Head of caudate nucleus (tissue), 42 donors: ENCODE measurements at places on chromosomes 5 and 9.

DNA sequence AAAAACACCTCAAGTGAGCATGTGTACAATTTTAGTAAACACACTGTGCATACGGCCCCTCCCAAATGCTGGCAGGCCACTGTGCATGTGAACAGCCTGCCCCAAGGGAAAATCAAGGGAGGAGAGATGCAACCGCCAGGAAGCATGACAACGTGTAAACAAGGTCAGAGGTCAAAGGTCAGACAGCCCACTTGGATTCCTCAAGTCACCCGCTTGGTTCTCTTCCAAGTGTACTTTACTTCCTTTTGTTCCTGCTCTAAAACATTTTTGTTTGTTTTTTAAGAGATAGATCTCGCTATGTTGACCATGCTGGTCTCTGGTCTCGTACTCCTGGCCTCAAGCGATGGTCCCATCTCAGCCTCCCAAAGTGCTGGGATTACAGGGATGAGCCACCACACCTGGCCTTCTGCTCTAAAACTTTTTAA lies 126.7 kb upstream of the SHB start:
- DNase-seq = no peak

- no peak for DNase-seq
Measured at GRCh38 chr5:85132269-85132668, 747.6 kb upstream of the EDIL3 start.

DNA sequence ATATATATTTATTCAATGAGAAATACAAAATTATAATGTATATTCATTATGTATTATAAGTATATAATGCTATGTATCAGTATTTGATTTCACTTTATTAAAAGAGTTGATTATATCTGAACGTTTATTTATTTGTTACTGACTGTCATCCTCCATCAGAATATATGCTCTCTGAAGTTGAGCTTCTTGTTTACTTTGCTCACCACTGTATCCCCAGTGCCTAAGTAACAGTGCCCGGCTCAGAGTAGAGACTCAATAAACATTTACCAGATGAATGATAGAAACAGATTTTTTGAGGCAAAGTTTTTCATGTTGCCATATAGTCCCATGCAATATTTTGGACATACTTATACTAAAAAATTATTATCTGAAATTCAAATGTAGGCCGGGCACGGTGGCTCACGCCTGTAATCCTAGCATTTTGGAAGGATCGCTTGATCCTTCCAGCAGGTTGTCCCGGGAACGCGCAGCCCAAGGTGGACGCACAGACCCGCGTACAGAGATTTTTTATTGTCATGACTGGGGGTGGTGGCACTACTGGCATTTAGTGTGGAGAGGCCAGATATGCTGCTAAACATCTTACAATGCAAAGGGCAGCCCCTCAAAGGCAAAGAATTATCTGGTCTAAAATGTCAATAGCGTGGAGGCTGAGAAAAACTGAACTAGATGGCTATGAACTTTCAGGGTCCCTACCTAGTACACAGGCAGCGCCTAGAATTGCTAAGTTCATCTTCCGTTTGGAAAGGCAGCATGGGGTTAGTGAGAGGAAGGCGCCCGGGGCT lies 761 bp upstream of the DNAJC25 start:
- no peak for DNase-seq

- no peak for DNase-seq
Measured at GRCh38 chr9:127977009-127977883, 3.5 kb downstream of the EEIG1 start.

GRCh38 chr9:21968331-21969010 lies 25.7 kb downstream of the CDKN2A start:
- no peak for DNase-seq

- no peak for DNase-seq
Measured at GRCh38 chr9:81534138-81534875, 155.0 kb downstream of the TLE1 start.

GRCh38 chr9:96020300-96020791 lies 144.9 kb downstream of the ERCC6L2 start:
- no peak for DNase-seq

DNA sequence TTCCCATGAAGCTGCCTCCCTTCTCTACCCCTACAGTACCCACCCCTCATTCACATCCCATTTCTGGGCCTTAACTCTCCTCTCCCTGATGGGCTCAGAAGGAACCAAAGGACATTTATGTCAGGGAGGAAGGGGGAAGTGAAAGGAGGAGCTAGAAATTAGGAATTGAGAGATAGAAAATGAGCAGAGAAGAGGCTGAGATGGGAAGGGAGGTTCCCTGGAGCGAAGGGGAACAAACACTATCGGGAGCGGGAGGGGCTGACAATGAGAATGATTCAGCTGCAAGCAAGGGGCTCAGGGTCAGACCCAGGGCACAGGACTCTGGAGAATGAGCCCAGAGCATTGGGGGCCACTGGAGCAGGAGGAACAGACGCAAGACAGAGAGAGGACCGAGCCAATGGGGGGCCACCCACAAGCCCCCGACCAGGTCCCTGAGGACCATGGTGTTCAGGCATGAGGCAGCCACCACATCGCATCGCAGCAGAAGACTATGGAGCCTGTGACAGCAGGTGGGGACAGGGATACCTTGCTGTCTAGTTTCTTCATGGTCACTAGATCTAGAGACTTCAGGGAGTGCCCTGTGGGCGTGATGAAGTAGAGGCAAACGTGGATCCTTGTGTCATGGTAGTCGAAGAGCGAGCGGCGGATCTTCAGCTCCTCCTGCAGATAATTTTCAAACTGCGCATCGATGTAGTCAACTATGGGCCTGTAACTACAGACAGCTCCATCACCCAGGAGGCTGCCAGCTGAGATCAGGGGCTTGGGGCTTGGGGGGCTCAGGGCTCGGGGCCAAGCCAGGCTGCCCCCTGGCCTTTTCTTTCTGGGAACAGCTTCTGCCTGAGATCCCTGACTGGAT lies 13.6 kb downstream of the SEPTIN8 start:
- DNase-seq = no peak

GRCh38 chr9:134959126-134959970 lies 41.6 kb upstream of the FCN1 start:
- DNase-seq = no peak
